ENCODE measurements at places on chromosomes 6 and 20.

GRCh38 chr6:169395080-169395805 lies 141.6 kb upstream of the THBS2 start:
- no peak for DNase-seq

GRCh38 chr6:44630125-44631028 lies 242.9 kb downstream of the CDC5L start:
- peak; percentile 93 for DNase-seq

GRCh38 chr6:94389218-94389617 lies 969.9 kb upstream of the EPHA7 start:
- no peak for DNase-seq

- no peak for DNase-seq
These were observed 7.9 kb downstream of the GNL1 start for GRCh38 chr6:30548375-30548774.
